Karpas-422 (cell line): ENCODE measurements at places on chromosomes 6 and 20.

DNA sequence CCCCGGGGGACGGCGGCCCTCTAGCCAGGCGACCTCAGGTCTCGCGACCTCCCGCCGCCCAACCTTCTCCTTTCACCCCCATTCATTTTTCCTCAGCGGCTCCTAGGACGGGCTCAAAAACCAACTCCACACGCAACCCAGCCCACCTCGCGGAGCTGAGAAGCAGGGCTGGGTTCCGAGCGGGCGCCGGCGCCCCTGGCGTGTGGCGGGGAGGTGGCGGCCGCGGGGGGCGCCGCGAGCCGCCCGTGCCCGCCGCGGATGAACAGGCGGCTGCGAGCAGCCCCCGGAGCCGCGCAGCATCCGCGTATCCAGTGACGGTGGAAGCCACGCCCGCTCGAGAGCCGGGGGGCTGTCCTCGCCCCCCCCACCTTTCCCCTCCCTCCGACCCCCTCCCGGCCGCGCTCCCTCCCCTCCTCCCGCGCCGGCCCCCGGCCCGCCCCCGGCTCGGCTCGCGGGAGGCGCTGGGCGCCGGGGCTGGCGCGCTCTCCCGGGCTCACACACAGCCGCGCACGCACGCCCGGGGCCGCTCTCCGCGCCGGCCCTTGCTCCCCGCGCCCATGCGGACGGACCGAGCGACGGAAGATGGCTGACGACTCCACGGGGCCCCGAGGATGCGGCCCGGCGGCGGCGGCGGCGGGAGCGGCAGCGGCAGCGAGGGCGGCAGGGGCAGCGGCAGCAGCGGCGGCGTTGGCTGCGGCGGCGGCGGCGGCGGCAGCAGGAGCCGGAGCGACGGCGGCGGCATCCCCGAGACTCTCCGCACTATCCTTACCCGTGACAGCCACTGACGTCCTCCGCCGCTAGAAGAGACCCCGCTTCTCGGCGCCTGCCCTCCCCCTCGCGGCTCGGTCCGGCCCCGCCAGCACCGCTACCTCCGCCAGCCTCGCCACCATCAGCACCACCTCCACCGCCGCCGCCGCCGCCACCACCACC is at the start of gene SOBP:
TSS of gene SOBP (plus strand) at position 482 of the 930 bp plus-strand sequence. CDS start 500 bp downstream, outside the sequence.
- peak; percentile 94 for DNase-seq

GRCh38 chr20:37142708-37143107 is 36.4 kb upstream of the RPN2 start:
- no peak for DNase-seq

- DNase-seq: no peak
These were observed 23.9 kb upstream of the AHI1 start for GRCh38 chr6:135521431-135521830.

DNA sequence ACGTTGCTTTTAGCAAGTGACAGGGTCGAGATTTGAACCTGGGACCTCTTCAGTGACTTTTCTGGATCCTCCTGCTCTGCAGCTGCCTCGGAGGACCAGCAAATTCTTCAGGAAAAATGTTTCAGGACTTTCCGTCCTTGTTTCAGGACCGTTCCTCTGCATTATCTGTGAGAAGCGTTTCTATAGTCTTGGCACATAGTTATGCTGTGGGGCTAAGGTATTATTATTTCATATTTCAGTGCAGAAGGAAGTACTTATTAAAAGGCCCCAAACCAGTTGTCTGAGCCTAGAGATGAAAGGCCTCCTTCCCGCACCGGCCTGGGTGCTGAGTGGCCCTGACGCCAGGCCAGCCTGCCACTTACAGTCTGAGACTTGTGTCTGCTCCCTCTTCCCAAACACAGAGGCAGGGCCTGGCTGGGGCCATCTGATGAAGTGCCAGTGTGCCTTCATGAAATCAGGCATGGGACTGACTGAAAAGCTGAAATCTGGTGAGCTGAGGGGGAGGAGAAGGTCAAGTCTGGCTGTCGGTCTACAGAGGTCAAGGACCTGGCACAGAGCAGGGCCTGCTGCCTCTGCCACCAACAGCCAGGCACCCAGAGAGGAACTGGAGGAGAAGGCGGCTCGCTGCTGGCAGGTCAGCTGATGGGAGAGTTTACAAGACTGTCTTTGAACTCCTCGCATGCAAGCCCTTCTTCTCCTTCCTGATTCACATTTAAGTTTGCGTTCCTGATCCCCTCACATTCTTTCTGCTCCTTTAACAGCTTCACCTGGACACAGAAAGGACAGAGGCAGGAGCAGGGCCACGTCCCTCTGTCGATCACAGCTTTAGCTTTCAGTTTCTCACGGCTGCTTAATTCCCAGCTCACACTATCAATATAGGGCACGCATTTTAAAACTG is 8.9 kb upstream of the QKI start:
- no peak for DNase-seq

DNA sequence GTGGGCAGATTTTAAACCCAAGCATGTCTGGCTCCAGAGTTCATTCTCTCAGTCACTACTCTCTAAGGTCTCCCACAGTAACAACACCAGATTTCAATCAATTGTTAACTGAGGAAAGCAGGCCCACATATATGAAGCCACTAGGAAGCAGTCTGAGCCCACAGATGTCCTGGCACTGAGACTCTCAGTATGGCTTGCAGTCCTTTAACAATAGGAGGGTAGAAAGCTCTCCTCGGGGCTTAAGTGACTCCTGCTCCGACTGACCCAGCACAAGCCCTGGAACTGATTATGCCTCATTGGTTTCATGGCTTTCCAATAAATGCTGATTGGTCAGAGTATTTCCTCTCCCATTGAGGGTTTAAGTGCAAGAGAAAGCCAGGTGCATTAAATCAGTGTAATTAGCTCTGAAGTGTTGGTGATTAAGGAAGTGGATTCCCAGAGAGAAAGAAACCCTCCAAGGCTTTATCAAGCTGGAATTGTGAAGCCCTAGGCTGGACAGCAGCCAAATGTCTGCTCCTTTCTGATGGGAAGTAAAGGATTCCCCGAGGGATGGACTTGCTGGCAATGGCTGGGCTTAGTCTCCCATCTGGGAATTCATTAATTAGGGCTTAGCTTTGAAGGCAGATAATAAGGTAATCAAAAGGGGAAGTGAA is 76.6 kb upstream of the PROKR2 start:
- DNase-seq: no peak

- peak; percentile 82 for DNase-seq
These were observed 44.9 kb upstream of the ID1 start for GRCh38 chr20:31560094-31560745.

DNA sequence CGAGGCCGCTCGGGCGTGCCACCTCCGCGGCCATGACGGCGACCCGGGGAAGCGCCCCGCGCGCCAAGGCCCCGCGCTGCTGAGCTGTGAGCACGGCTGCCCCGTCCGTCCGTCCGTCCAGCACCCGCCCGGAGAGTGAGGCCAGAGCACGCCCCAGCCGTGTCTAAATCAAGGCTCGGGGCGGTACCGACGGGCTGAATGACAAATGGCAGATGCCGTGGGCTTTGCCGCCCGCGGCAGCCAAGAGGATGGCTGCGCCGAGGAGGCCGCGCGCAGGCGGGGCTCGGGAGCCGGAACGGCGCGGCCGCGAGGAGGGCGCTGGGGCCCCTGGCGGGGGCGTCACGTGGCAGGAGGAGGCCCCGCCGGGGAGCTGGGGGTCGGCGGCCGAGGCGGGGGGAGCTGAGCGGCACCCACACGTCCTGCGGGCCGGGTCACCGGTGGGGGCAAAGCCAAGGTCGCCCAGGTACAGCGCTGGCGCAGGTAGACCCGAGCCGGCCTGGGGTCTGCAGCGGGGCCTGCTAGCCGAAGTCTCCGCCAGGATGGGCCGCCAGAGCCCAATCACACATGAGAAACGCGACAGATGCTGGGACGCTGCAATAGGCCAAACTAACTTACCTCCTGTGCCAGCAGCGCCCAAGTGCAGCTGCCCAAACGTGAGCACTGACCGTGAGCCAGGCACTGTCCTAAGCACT is at the start of gene PLAGL1:
TSS of gene PLAGL1 (minus strand) at position 140 of the 692 bp plus-strand sequence. CDS start 60,123 bp downstream, outside the sequence.
- no peak for DNase-seq

- DNase-seq: peak; percentile 86
These were observed 10.7 kb downstream of the DLL1 start for GRCh38 chr6:170279977-170280688.

GRCh38 chr6:141209890-141210289 is 922.8 kb upstream of the GJE1 start:
- no peak for DNase-seq

DNA sequence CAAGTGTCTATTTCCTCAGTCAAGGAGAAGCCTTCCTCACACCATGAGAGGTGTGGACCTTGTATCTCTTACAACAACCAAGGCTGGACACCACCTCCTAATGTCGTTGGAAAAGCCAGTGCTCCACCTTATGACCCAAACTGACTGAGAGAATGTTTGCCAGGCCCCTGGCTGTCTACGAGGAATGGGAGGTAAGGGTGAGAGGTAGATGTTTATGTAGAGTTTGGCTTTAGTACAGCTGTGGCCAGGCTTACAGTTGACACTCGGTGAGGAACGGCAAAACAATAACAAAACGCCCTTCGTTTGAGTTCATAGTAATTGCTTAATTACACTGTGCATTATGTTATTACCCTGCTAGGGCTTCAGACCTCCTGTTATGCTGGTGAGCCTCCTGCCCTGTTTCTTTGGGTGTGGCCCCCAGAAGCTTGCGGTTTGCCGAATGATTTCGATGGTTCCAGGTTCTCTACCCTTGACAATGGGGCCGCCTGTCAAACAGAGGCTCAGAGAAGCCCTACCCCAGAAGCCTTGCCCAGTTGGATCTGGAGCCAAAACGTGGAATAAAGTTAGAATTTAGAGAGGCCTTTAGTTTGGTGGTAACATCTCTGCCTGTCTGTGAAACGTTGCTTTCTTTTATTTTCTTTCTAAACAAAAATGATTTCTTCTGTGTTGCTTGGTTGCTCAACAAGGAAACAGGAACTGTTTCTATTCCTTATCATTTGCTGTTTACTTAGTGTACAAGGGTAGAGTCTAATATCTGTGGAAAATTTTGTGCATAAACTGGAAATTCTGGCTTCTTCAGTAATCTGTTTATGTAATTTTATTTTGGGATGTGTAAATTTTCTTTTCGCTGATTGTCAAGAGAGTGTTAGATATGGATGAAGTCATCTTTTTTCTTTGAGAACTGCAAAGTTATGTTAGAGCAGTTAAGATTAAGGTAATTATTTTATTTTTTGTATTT is 60.4 kb upstream of the FOXQ1 start:
- no peak for DNase-seq

GRCh38 chr6:25537349-25538018 is 114.5 kb upstream of the SCGN start:
- no peak for DNase-seq

GRCh38 chr6:159842035-159842434 is 42.0 kb downstream of the PNLDC1 start:
- no peak for DNase-seq

GRCh38 chr6:16238963-16239797 is 793 bp downstream of the GMPR start:
- DNase-seq: no peak

GRCh38 chr6:28586962-28587745 is 61.5 kb downstream of the GPX5 start:
- peak; percentile 93 for DNase-seq

GRCh38 chr6:33276864-33277662 is at the start of gene B3GALT4:
Gene B3GALT4 (plus strand): TSS chr6:33277123. CDS start chr6:33277420, 297 bp downstream.
- peak; percentile 95 for DNase-seq

DNA sequence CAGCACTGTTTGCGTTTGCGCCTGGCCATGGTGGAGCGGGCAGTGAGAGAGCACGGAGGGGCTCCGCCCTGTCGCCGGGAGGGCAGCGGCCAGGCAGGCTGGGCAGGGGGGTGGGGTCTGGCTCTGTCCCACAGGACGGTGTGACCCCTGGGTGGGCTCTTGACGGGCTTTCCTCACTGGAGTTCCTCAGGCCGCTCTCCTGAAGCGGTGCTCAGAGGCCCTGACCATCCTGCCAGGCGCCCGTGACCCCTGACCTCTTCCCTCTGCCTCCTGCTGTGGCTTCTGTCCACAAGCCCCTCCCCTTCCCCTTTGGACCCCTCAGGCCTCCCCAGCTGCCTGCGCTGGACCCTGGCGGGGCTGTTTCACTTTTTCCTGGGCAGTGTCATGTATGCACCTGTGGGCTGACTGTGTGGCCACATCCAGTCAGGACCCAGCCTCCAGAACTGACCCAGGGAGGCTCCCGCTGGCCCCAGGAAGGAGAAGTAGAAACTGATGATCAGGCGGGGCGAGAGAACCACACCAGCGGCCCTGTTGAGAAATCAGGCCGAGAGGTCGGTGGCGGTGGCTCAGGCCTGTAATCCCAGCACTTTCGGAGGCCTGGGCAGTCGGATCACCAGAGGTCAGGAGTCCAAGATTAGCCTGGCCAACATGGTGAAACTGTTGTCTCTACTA is 1.2 kb downstream of the OGFR start:
- no peak for DNase-seq

DNA sequence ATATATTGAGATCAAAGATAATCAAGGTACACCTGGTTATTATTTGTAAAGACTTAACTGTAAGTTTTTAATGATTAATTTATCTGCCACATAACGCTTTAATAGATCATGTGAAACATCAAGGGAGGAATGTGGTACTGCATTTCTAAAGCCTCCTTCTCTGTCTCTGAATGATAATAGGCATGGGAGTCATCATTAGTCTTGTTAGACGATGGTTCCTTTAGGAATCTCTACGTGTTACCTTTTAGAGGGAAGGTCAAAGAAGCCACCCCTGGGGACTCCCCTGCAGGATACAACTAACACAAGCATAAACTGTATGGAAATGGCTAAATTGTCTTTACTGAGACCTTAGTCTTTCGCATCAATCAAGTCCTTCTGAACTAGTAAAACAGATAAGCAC is 173.6 kb upstream of the MCHR2 start:
- DNase-seq: no peak

DNA sequence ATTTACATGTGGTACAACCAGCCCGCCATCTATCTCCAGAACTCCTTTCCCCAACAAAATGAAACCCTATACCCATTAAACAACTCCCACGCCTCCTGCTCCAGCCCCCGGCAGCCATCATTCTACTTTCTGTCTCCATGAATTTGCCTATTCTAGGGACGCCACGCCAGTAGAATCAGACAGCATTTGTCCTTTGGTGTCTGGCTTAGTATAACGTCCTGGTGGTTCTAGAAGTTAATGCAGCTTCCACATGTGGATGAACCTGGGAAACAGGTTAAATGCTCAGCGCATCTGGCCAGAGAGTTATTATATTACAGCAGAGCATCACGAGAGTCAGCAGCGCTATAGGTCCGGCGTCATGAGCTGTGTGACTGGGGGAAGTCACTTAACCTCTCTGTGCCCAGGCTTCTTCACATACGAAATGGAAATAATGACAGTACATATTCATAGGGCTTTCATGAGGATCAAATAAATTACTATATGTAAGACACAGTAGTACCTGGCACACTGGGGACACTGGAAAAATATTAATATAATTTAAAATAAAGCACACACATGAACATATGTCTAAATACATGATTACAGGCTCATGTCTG is 178.7 kb upstream of the TAB2 start:
- DNase-seq: no peak

- peak; percentile 73 for DNase-seq
These were observed 122.6 kb upstream of the IFNGR1 start for GRCh38 chr6:137341681-137342195.

DNA sequence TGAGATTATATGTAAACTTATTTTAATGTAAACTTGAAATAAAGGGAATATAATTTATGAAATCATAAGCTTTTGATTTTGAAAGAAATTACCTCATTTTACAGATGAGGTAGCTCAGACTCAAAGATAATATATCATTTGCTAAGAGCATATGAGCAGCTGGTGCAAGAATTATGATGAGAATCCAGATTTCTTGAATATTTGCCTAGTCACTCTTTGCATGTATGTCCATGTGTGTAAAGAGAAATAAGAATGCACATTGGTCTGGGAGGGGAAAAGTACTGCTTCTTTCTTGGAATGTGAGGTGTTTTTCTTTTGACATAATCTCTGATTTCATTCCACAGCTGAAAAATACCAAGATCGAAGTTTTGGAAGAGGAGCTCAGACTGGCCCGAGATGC is 11.1 kb upstream of the SNRNP48 start:
- DNase-seq: no peak
